ENCODE measurements at places on chromosomes 7 and 10. TPM values are rescaled to one million over a fixed set of nuclear protein-coding genes. Genes with fewer than 3 reads are reported as not detected.

DNA sequence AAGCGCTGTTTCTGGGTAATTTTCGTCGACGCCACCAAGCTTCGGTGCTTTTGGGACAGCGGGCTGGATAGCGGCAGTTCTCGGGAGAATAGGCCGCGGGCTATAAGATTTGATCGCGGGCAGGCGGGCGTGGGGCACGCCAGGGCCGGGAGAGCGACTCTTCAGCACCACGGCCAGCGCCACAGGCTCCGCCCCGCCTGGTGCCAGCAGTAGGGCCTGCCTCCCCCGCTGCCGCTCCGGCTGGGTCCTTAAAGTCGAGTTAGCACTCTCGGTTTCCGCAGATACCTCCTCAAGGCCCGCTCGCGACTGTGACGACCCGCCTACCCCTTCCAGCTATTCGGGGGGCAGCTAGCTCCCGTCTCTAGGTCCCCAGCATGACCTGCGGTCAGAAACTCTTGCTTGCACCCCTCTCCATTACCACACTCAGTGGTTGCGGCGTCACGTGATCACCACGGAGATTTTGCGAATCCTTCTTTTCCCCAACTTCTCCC is 9.4 kb downstream of the NXPH1 start:
- DNase-seq: no peak
- H3K27ac ChIP-seq: no peak overlapping the region
- H3K4me3 ChIP-seq: no peak overlapping the region
- H3K36me3 ChIP-seq: no peaks in the 10 kb centered on the region
- H3K27me3 ChIP-seq: peaks cover 69% of the 10 kb centered on the region

DNA sequence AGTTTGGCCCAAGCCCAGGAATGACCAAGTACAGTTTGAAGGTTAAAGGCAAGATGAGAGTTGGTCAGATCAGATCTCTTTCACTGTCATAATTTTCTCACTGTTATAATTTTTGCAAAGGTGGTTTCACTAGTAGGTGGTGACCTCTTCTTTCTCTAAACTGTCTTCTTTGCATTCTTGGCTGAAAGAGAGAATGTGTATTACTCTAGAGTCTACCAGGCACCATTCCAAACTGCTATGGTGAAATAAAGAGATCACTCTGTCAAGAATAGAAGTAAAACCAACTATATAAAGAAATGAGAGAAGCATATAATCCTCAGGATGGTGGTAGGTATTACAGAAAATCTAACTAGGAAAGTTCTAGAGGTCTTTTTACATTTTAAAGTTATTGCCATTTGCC is 72.7 kb downstream of the DYNC1I1 start:
- H3K4me3 ChIP-seq: no peak overlapping the region
- no peaks in the 10 kb centered on the region for H3K27me3 ChIP-seq
- H3K4me1 ChIP-seq: no peaks in the 10 kb centered on the region
- no peak overlapping the region for H3K27ac ChIP-seq
- no peaks in the 10 kb centered on the region for H3K36me3 ChIP-seq

- H3K4me3 ChIP-seq: no peak overlapping the region
- no peaks in the 10 kb centered on the region for H3K27me3 ChIP-seq
- H3K36me3 ChIP-seq: no peaks in the 10 kb centered on the region
- no peaks in the 10 kb centered on the region for H3K4me1 ChIP-seq
- no peak for DNase-seq
Measured at GRCh38 chr7:91248996-91249395, 15.2 kb upstream of the FZD1 start.

- DNase-seq: no peak
- no peaks in the 10 kb centered on the region for H3K4me1 ChIP-seq
- no peaks in the 10 kb centered on the region for H3K36me3 ChIP-seq
- no peaks in the 10 kb centered on the region for H3K27me3 ChIP-seq
Measured at GRCh38 chr7:102974366-102975236, 61.8 kb downstream of the LRRC17 start.

ABCC2 gene
- total RNA-seq: 2.1 TPM

DNA sequence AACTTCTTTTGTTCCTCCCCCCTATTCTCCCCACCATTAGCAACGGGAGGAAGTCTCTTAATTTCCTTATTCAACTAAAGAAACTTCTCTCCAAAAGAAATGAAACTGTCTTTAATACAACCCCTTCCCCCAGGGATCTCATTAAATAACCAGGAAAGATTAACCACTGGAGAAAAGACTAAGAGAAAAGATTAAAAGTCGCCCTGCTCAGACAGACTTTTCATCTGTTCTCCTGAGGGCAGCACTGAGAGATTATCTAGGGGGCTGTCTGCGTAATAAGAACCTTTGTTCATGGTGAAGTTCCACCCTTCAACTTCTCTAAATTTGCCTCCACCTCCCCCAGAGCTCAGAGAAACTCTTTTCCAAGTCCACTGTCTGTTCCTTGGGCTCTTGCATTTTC is 105.5 kb downstream of the HGF start:
- no peak overlapping the region for H3K4me3 ChIP-seq
- no peaks in the 10 kb centered on the region for H3K36me3 ChIP-seq

Measured in breast epithelium (tissue), 4 donors.